ENCODE measurements at places on chromosomes 13 and 19.

DNA sequence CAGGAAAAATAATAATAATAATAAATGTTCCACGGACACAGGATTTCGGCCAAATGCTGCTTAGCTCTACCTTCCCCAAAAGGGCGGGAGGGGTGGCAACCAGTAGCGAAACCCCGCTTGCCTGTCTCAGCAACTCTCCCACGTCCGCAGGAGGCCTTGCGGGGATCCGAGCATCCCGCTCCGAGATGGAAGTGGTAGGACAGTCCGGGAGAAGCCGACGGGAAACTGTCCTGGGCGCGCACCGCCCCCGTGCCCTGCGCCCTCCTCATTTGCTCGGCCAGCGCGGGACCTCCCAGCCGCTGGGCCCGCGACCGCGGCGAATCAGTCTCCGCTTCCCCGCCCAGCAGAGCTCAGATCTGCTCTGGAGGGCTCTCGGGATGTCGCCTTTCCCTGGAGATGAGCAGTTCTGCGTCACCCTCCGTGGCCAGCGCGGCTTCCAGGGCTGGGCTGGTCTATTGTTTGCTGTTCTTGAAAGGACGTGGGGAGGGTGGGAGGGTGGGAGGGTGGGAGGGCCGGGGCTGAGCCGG is 48.9 kb upstream of the PABPC3 start:
- peak; percentile 5 for DNase-seq

GRCh38 chr19:5908773-5909442 is 4.2 kb downstream of the VMAC start:
- peak; percentile 84 for DNase-seq

- DNase-seq = no peak
Measured at GRCh38 chr13:72970956-72971355, 87.8 kb upstream of the KLF5 start.

DNA sequence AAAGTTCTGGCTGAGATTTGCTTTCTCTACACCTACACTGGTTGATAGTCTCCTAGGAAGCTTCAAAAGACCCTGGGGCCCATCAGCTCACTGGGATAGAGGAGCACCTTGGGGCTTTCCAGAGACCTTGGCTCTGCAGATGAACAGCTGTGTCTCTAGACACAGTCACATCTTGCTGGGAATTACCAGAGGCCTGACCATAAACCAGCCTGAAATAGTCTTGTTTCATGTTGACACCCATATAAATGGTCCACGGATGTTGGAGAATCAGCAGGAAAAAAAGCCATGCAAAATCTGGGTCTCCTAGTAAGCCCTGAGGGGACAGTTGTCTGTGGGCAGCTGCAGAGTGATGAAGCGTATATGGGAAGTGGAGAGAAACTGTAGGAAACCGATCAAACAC is 207.6 kb downstream of the DNAJC15 start:
- DNase-seq = no peak

GRCh38 chr19:29855087-29855486 is 43.3 kb downstream of the CCNE1 start:
- DNase-seq = no peak

DNA sequence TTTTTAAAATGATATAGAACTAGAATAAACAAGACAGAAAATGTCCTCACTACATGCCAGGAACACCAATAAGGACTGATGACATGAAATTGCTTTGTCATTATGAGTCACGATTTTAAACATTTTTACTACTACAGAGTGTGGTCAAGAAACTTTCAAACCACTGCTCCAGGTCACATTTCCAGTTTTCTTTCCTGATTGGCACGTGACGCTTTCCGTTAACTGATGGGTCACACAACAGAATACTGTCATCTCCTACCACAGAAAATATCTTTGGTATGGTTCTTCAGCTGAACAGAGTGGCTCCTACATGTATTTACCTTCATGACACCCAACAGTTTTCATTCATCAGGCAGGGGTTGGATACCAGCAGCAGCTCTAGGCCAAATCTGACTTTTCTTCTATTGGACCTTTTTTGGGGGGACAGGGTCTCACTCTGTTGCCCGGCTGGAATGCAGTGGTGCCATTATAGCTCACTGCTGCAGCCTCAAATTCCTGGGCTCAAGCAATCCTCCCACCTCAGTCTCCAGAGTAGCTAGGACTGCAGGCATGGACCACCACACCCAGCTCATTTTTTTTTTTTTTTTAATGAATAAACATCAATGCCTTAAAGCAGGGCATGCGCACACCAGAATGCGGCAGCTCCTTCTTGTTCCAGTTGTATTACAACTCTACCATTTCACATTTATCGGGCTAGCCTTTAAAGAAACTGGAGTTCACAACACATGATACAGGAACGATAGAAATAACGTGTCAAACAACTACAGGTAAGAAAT is 147.4 kb downstream of the RNF17 start:
- DNase-seq = no peak

DNA sequence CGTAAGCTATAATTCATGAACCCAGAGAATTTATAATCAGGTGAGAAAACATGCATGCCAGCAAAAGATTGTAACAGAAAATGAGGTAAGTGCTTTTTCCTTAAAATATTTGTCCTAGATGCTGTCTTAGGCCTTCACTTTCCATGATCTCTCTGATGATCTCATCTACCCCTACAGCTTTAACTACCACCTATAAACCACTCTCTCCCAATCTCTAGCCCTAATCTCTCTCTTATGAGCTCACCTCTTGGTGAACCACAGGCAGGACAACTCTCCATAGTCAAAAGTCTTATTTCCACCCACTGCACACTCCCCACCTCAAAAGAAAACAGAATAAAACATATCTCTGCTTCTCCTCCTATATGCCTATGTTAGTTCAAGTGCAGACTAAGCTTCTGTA is 137.1 kb downstream of the SLC7A1 start:
- DNase-seq = no peak

DNA sequence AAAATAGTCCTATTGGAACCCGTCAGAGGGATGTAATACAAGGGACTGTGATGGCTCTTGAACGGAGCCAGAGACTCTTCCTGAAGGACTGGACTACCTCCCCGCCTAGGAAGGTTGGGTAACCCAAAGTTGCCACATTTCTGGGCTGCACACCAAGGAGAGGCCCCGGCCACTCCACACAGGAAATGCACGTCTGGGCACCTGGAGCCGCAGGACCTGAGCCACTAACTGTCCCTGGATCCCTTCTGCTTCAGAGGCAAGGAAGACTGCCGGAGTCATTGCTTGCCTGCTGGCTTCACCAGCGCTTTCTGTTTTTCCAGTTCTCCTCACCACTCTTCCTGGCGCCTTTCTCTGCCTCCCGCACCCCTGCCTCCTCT is 1.2 kb upstream of the FLT1 start:
- no peak for DNase-seq

DNA sequence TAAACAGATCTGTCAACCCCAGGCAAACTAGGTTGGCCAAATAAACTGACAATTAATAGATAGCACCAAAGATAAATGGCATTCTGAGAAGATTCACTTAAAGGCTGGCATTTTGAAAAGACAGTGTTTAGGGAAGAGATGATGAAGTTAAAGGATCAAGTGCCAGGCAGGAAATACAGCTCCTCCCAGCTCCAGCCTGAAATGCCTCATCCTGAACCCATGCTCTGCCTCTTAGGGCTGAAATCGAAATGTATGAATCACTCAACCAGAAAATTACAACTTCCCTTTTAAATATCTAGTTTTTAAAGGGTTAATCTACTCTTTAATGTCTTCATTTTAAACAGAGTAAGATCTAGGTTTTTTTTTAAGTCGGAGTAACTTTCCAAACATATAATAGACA is 171.2 kb upstream of the UBL3 start:
- DNase-seq = no peak

DNA sequence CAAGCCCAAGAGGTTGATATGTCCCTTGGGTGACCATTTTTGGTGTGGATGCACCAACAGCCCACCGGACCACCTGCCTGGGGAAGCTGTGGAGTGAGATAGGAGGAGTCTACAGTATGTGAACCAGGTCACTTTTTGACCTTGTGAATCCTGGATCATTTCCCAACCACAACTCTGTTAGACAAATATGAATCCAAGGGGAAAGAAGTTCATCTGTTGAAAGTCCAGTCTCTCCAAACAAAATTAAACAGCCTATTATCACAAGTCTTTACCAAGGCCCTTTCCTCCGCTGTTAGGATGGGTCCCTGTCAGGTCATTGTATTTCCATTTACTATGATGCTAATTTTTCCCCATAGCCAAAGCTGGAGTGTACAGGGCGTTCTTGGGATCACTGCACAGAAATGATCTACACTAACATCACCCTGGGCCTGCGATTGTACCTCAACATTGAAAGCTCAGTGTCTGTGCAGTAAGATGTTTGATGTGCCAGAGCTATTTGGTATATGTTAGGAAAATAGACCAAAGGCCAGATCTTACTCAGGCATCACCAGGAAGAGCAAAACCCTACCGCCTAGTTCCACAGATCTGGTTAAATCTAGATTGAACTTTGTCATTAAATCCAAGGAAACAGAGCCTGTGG is 117.1 kb downstream of the STARD13 start:
- no peak for DNase-seq

DNA sequence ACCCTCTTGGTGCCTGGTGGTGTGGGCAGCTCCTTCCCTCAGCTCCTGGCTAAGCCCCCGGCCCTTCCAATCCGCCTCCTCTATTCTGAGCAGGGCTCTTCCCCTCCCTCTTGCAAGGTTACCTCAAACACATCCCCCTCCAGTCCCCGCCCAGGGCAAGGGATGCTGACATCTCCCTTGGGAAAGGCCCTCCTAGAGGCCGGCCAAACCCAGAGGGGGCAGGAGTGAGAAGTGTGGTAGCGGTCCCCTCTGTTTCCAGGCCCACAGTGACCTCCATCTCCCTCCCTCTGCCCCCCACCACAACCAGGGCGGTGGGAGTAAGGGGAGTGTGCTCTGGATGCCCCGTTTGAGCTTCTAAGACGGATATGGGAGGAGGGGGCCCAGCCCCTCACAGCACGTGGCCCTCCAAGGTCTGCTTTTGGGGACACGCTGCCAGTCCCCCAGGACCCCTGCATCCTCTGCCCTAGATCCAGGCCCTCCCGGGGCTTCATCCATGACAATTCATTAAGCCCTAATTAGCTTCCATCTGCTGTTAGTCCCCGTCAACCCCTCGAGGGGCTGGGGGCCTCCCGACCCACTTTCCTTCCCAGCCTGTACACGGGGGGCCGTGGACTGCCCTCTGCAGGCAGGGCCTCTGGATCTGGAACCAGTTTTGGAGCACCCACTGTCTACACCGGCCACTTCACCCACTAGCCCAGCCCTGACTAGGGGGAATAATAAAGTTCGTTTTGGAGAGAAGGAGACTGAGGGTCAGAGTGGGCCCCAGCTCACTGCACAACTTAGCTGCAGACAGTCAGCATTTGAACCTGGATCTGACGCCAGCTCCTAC is 2.3 kb downstream of the LINGO3 start:
- DNase-seq = peak; percentile 26

- no peak for DNase-seq
Measured at GRCh38 chr19:5296021-5296420, 44.6 kb downstream of the PTPRS start.

DNA sequence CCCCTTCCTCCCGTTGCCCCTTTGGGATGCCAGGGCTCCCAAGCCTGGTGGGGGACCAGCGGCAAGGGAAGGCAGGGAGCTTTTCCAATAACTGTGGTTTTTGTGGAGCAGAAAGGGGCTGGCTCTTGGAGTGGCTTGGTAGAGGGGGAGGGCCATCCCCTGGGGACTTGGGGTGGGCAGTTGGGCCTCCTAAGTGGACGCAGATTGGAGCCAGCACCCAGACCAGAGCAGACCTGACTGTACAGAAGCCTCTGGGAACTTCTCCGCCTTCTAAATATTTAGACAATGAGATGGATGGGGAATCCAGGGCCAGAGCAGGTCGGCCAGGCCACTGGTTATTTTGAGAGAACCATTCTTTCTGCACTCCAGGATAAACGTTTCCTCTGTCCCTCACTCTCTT is 4.2 kb downstream of the PTGIR start:
- DNase-seq = no peak

- no peak for DNase-seq
Measured at GRCh38 chr19:33094436-33095067, 13.6 kb downstream of the GPATCH1 start.

DNA sequence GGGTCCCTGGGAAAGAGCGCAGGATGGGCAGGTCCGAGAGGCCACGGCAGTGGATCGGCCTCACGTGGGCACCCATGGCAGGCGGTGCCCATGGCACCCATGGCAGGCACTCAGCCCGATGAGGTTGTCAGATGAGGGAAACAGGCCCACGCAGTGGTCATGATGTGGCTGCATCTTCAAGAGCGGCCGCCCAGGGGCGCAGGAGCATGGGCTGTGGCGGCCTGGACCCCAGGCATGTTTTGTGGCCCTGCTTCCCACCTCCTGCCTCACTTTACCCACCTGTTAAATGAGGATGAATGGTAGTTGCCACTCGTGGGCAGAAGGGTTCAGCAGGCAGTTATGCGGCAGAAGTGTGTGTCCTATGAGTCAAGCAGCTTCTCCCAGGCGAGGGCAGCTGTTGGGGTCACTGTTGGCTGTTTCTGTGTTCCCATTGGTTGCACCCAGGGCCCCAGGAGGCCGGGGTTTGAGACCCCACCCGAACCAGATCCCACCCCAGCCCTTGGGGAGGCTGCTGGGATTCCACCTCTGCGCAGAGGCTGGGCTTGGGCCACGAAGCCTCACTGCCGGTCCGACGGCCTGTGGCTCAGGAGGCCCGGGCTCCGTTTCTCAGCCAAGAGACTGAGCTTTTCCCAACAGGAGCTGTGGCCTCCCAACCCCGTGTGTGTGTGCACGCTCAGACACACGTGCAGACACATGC is 30.0 kb downstream of the CSNK1G2 start:
- DNase-seq = no peak

DNA sequence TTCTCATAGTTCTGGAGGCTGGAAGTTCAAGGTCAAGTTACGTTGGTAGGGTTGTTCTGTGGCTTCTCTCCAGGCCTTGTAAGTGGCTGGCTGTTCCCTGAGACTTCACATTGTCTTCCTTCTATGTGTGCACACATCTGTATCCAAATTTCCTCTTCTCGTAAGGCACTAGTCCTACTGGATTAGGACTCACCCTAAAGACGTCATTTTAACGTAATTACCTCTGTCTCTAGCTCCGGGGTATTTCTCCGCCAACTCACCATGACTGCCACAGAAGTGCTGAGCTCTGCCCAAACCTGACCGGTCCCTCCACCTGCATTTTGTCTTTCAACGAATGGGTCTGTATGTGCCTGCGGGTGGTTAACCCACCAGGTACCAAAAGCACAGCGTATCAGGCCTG is 8.7 kb upstream of the SYDE1 start:
- no peak for DNase-seq

Measured in NCI-H69 (cell line).